AML-193 (cell line): ENCODE measurements at places on chromosomes 1 and 21.

- no peak for DNase-seq
Observed at GRCh38 chr1:209884665-209885117, 53.3 kb upstream of the SYT14 start.

DNA sequence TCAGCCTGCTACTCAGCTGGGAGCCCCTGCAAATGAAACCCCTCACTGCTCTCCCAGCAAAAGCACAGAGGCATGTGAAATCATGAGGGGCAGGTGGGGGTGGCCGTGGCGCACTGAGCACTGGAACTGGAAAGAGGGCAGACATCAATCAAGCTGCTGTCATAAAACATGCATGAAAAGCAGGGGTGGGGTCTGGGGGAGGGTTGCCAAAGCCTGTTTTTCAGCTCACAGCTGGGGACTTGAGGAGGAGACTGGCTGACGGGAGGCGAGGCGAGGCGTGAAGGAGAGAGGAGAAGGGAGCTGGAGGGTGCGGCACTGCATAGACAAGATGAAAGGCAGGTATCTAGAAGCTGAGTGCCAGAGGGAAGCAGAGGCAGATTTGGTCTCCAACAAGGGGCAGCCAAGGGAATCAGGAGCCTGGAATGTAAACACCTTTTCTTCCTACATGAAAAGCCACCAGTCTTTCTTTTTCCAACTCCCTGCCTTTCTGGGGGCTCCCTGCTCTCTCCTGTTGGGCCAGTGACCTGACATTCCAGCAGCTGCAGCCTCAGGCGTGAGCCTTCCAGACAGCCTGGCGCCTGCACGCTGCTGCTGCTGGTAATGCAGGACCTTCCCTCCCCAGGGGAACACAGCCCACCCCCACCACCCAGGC, 87.0 kb downstream of the NMNAT2 start:
- no peak for DNase-seq

- no peak for DNase-seq
Observed at GRCh38 chr21:34734696-34735095, 65.9 kb downstream of the CLIC6 start.

DNA sequence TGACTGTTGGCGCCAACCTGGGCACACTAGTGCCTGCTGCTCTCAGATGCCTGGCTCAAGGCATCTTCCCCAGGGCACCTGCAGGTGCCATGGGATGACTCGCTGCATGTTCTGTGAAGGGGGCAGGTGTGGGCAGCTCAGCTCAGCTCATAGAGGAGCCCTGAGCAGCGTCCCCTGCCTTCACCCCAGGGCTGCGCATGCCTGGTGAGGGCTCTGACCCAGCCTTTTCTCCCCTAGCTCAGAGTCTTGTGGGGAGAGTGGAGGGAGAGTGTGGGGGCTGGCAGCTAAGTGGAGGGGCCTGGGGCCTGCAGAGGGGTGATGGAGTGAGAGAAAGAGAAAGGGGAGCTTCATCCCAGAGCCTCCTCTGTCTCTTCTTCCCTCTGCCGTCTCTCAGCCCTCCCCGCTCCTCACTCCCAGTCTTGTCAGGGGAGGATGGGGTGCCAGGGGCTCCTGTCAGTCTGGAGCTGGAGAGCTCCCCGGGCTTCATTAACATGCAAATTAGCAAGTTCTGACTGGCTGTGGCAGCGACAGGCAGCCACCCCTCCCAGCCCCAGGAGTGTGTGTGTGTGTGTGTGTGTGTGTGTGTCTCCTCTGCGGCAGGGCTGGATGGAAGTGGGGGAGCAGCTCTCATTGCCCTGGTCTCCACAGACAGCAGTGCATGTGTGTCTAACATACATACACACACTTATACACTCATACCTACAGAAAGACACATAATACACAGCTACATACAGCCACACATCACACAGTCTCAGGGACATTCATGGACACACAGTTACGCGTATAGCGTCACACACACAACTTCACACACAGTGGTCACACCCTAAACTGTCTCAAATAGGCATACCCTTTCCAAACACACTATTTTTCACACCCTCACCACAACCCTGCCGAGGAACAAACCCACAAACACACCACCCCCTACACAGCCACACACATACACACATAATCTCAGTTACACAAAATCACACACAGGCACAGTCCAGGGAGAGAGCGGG, 34.0 kb downstream of the FOXO6 start:
- DNase-seq: no peak
